ENCODE measurements at places on chromosomes 4 and X. TPM values are rescaled to one million over a fixed set of nuclear protein-coding genes. Genes with fewer than 3 reads are reported as not detected.
A peak's percentile ranks its signal among the peaks of the same experiment; 100 is the strongest.

Gene USP9X
- 52.4 TPM for total RNA-seq

Gene CCDC158
- not detected for total RNA-seq

Gene RBMXL3
- not detected for total RNA-seq

Gene CC2D2A
- total RNA-seq: 13.0 TPM

Gene GIMD1
- total RNA-seq: not detected

Gene THAP9
- total RNA-seq: 6.4 TPM

Gene SSX2B
- total RNA-seq: 0.42 TPM

Gene OTC
- not detected for total RNA-seq

DNA sequence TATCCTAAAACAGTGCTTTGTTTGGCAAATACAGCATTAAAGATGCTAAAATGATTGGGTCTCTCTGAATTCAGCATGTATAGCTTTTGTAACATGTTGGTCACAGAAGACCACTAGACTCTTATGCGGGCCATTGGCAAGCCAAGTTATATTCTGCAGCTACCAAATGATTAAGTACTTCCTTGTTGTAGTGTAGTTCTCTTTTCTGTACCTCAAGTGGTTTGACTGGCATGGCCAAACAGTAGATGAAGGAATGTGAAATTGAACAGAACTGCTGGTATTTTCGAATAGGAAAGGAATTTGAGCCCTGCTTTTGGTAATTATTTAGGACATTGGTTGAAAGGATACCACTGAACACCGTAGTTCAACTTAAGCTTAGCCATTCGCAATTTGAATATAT, 193.9 kb upstream of the GPC4 start:
- no peaks in the 10 kb centered on the region for H3K4me1 ChIP-seq
- DNase-seq: no peak
- H3K27ac ChIP-seq: no peak overlapping the region

GRCh38 chr4:4281787-4282186, 8.2 kb downstream of the LYAR start:
- H3K4me3 ChIP-seq: no peak overlapping the region
- H3K4me1 ChIP-seq: no peaks in the 10 kb centered on the region
- no peak for DNase-seq
- peaks cover 81% of the 10 kb centered on the region for H3K36me3 ChIP-seq
- no peaks in the 10 kb centered on the region for H3K27me3 ChIP-seq
- no peak overlapping the region for H3K27ac ChIP-seq

- H3K4me1 ChIP-seq: peaks cover 8% of the 10 kb centered on the region
- H3K27ac ChIP-seq: no peak overlapping the region
- DNase-seq: no peak
- H3K27me3 ChIP-seq: no peaks in the 10 kb centered on the region
Measured at GRCh38 chr4:24849756-24850155, 54.4 kb downstream of the SOD3 start.

- no peak overlapping the region for H3K4me3 ChIP-seq
- H3K27ac ChIP-seq: no peak overlapping the region
- H3K36me3 ChIP-seq: no peaks in the 10 kb centered on the region
- DNase-seq: no peak
- 0 out of 2 replicates have a peak, but pooled peaks cover 3% of the 10 kb centered on the region for H3K27me3 ChIP-seq
Measured at GRCh38 chr4:151888367-151888866, 127.6 kb upstream of the GATB start.

DNA sequence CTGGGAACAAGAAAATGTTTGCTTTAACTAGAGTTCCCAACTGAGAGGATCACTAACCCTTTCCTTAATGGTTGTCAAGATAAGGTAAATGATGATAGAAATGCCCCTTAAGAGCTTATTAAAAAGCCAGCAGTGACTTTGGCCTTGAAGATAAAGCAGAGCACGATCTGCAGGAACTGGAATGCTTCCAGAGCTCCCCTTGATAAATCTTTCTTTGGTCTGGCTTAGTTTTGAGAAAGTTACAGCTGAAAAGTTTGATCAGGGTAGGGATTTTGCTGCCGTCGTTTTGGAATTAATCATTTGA, 64.0 kb downstream of the PTTG2 start:
- no peak overlapping the region for H3K27ac ChIP-seq
- H3K4me1 ChIP-seq: no peaks in the 10 kb centered on the region
- no peak for DNase-seq

- no peak overlapping the region for H3K27ac ChIP-seq
- no peaks in the 10 kb centered on the region for H3K4me1 ChIP-seq
- no peaks in the 10 kb centered on the region for H3K27me3 ChIP-seq
- no peaks in the 10 kb centered on the region for H3K36me3 ChIP-seq
- no peak overlapping the region for H3K4me3 ChIP-seq
Measured at GRCh38 chrX:40273356-40274050, 175.7 kb upstream of the BCOR start.

- peak overlapping the region; percentile 71 for H3K27ac ChIP-seq
- H3K36me3 ChIP-seq: no peaks in the 10 kb centered on the region
- peaks cover 11% of the 10 kb centered on the region for H3K4me1 ChIP-seq
- H3K4me3 ChIP-seq: no peak overlapping the region
Measured at GRCh38 chrX:76148753-76149152, 24.1 kb upstream of the PBDC1 start.

- no peaks in the 10 kb centered on the region for H3K27me3 ChIP-seq
- DNase-seq: no peak
- no peak overlapping the region for H3K4me3 ChIP-seq
- no peaks in the 10 kb centered on the region for H3K36me3 ChIP-seq
Measured at GRCh38 chrX:64195862-64196261, 9.6 kb downstream of the AMER1 start.

- H3K36me3 ChIP-seq: no peaks in the 10 kb centered on the region
- H3K4me3 ChIP-seq: no peak overlapping the region
- no peaks in the 10 kb centered on the region for H3K4me1 ChIP-seq
- no peaks in the 10 kb centered on the region for H3K27me3 ChIP-seq
- no peak for DNase-seq
- no peak overlapping the region for H3K27ac ChIP-seq
Measured at GRCh38 chrX:17596546-17597205, 140.6 kb upstream of the SCML1 start.

DNA sequence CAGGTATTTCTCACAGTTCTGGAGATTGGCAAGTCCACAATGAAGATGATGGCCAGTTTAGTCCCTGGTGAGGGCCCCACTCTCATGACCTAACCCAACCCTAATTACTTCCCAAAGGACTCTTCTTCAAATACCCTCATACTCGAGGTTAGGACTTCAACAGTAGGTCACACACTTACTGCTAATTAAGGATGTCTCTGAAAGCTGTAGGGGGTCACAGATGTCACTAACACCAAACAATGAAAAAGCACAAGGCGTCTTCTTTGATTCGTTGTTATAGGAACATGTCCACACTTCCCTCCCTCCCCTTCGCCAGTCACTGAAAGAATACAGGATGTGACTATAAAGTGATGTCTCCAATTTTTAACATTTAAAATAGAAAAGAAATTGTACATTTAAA, 309.7 kb downstream of the PACRGL start:
- H3K36me3 ChIP-seq: no peaks in the 10 kb centered on the region
- H3K4me3 ChIP-seq: no peak overlapping the region
- no peaks in the 10 kb centered on the region for H3K4me1 ChIP-seq
- no peaks in the 10 kb centered on the region for H3K27me3 ChIP-seq
- H3K27ac ChIP-seq: no peak overlapping the region
- DNase-seq: no peak

- H3K4me1 ChIP-seq: peaks cover 5% of the 10 kb centered on the region
- peaks cover 32% of the 10 kb centered on the region for H3K36me3 ChIP-seq
- peak; percentile 36 for DNase-seq
- H3K27ac ChIP-seq: peak overlapping the region; percentile 12
- H3K27me3 ChIP-seq: no peaks in the 10 kb centered on the region
- no peak overlapping the region for H3K4me3 ChIP-seq
Measured at GRCh38 chr4:39970671-39971640, 6.8 kb downstream of the PDS5A start.

DNA sequence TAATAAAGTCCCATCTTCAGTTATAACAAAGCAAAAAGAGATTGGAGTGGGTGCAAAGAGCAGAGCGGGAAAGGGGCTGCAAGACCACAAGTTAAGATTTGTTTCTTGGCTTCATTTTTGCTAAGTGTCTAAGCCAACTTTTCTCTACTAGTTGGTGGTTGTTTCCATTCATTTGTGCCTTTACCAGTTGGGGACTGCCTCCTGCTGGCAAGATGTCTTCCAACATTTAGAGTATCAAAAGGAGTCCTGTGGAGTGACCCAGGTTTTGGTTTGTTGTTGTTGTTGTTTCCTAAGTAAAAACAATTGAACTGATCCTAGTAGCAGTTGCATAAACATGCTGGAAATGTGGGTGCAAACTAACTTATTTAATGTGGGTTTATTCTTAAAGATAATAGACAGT, 121.1 kb downstream of the SPATA18 start:
- no peaks in the 10 kb centered on the region for H3K27me3 ChIP-seq
- no peaks in the 10 kb centered on the region for H3K36me3 ChIP-seq
- no peak overlapping the region for H3K27ac ChIP-seq
- H3K4me3 ChIP-seq: no peak overlapping the region
- DNase-seq: no peak
- no peaks in the 10 kb centered on the region for H3K4me1 ChIP-seq

DNA sequence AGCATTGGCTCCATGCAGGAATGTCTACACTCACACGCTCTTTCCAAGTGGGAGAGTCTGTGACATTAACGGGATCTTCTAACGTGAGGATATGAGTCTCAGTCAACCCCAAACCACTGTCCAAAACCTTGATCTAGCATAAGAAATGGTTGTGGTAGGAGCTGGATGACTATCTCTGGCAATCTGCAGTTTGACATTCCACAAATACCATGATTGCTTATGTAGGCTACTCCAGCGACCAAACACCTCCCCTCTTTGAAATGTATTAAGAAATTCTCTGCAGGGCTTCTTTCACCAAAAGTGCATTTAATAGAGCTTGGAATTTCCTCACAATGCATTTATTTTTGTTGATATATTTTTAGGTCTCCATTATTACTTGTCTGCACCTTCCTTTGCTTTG, 14.1 kb upstream of the STX18 start:
- H3K36me3 ChIP-seq: no peaks in the 10 kb centered on the region
- H3K4me1 ChIP-seq: no peaks in the 10 kb centered on the region
- H3K27ac ChIP-seq: no peak overlapping the region

GRCh38 chrX:3699821-3700381, 13.5 kb downstream of the PRKX start:
- no peak for DNase-seq
- no peak overlapping the region for H3K27ac ChIP-seq
- H3K36me3 ChIP-seq: no peaks in the 10 kb centered on the region
- no peak overlapping the region for H3K4me3 ChIP-seq
- no peaks in the 10 kb centered on the region for H3K4me1 ChIP-seq

GRCh38 chr4:56743550-56743949, 62.5 kb upstream of the HOPX start:
- H3K4me1 ChIP-seq: no peaks in the 10 kb centered on the region
- no peak for DNase-seq
- no peak overlapping the region for H3K27ac ChIP-seq

DNA sequence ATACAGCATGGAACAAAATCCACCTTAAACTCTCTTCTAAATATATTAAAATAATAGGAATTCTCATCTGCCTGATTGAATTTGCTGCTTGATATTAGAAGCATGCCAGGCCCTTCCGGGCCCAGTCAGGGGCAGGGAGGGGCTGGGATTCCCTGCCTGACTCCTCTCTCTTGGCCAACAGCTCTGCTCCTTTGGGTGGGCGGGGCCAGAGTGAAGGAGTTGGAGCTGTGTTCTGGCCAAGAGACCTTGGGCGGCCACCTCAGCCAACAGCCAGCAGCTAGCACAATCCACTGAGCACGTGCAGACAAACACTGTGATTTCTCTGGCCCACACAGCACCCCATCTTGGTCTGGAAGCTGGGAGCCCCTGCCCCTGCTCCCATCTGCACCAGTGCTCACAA, 140.3 kb downstream of the PJA1 start:
- no peaks in the 10 kb centered on the region for H3K36me3 ChIP-seq
- no peaks in the 10 kb centered on the region for H3K27me3 ChIP-seq
- no peak overlapping the region for H3K4me3 ChIP-seq

GRCh38 chrX:66731398-66731797, 92.5 kb upstream of the EDA2R start:
- no peaks in the 10 kb centered on the region for H3K4me1 ChIP-seq
- no peak for DNase-seq
- H3K27ac ChIP-seq: no peak overlapping the region
- H3K4me3 ChIP-seq: no peak overlapping the region

GRCh38 chr4:153220682-153221395, 16.6 kb downstream of the TRIM2 start:
- no peak overlapping the region for H3K4me3 ChIP-seq
- DNase-seq: no peak
- H3K27me3 ChIP-seq: no peaks in the 10 kb centered on the region
